Kidney (tissue), 22 donors: ENCODE measurements at places on chromosomes 13 and 19. TPM values are rescaled to one million over a fixed set of nuclear protein-coding genes. Genes with fewer than 3 reads are reported as not detected.

Gene IRGC
- total RNA-seq = not detected

Gene KIR3DL1
- 0.25 TPM for total RNA-seq

Gene NPAS1
- total RNA-seq = 0.38 TPM

Gene MADCAM1
- 0.50 TPM for total RNA-seq

Gene ZNF536
- total RNA-seq = 0.25 TPM

Gene BRSK1
- total RNA-seq = 6.5 TPM

Gene CPB2
- not detected for total RNA-seq

Gene GIPC3
- total RNA-seq = 2.1 TPM

Gene FFAR1
- not detected for total RNA-seq

Gene F2RL3
- total RNA-seq = 3.2 TPM

Gene NTN5
- 0.85 TPM for total RNA-seq

Gene GNA15
- 8.7 TPM for total RNA-seq

Gene ADM5
- total RNA-seq = 2.1 TPM

Gene SIAH3
- total RNA-seq = 0.03 TPM

Gene CEACAM1
- 33.1 TPM for total RNA-seq
